Tongue (tissue), 3 donors: ENCODE measurements at places on chromosomes 7 and 10. TPM values are rescaled to one million over a fixed set of nuclear protein-coding genes. Genes with fewer than 3 reads are reported as not detected.

Gene C7orf57
- total RNA-seq: not detected

Gene DNTT
- not detected for total RNA-seq

Gene CCDC172
- not detected for total RNA-seq

Gene HKDC1
- 0.51 TPM for total RNA-seq

Gene ATE1
- 83.1 TPM for total RNA-seq

Gene ARHGAP21
- total RNA-seq: 85.6 TPM

- peak; percentile 91 for DNase-seq
Observed at GRCh38 chr10:102120142-102120990, at the start of gene LDB1. TSS of gene LDB1 (minus strand) at chr10:102120368. CDS start at chr10:102120110, 258 bp downstream.

GRCh38 chr7:22302951-22303423 lies 54.0 kb downstream of the RAPGEF5 start:
- DNase-seq: peak; percentile 12

- DNase-seq: no peak
Observed at GRCh38 chr7:102845346-102845745, 67.5 kb upstream of the LRRC17 start.

DNA sequence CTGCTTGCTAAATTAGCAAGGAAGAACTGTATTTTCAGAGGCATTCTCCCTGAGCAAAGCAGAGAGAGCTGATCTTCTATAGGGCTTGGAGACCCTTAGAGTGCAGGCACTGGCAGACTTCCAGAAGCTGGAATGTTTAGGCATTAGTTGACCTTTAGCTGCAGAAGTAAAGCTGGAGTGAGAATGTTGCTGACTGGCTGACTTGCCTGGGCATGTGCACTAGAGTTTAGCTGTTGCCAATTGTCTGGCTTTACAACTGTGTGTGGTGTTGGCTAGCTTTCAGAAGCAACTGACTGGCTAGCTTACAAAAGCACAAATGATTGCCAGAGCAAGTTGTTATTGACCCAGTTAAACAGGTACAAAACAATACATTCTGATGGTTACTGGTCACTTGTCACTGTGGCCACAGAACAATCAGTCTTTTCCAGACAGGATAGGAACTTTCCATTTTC lies 25.1 kb downstream of the FAM13C start:
- DNase-seq: peak; percentile 84

DNA sequence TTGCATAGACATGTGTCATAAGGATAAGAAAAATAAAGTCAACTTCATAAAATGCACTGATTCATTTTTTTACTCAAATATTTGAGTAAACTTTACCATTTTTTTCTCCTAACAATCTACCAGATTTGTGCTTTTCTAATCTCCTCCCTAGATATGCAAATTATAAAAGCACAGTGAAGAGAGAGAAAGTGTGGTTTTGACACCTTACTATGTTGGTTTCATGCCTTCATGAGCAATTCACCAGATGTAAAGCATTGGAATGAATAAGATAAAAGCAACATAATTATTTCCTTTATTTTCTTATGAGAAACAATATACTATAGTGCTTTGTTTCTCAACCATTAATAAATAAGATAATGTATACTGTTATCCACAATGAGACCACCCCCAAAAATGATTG lies 432.5 kb upstream of the PCDH15 start:
- no peak for DNase-seq

DNA sequence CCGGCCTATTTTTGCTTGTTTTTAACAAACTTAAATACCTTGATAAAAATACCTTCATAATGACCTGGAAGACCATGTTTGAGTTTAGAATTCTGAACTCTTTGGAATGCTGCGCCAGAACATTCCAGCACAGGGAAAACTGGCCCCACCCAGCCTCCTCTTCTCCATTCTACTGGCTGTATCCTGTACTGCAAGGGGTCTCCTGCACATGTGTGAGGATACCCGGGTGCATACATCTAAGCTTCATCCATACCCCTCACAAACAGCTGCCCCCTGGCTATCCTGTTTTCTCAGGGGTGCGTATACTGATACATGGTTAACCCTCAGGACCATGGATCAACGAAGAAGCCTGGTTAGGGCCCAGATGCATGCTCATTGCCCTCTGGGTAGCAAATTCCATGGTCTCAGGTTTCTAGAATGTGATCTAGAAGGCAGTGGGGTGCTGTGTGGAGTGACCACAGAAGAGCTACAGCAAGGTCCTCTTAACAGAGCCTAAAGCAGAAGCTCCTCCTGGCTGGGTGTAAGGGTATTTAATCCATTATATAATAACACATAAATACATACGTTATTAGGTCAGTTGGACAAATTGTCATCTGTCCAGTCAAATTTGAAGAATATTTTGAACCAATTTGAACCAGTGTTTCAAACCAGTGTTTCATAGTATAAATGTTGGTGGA lies 26.1 kb downstream of the HACD1 start:
- no peak for DNase-seq

DNA sequence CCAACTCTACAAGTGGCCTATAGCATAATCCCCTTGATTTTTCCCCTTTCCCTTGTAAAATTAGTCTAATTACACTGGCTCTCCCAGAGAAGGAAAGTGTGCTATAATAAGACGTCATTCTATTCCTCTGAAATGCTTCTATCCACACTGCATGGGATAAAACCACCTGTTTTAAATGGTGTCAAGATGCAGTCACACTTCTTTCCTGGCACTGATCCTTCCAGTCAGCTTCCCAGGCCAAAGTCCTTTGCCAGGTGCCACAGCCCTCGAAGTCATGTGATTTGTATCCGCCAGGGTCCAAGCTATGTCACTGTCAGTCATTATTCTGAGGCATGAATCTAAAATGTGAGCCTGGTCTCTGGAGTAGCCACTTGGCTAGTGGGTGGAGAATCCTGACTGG lies 169.0 kb upstream of the KIAA1217 start:
- DNase-seq: peak; percentile 81

- no peak for DNase-seq
Observed at GRCh38 chr10:125797994-125798662, 22.5 kb upstream of the MMP21 start.

- no peak for DNase-seq
Observed at GRCh38 chr7:139854803-139855497, 25.9 kb downstream of the TBXAS1 start.
